ENCODE measurements at places on chromosomes 12 and 14. TPM values are rescaled to one million over a fixed set of nuclear protein-coding genes. Genes with fewer than 3 reads are reported as not detected.

PTPN21 gene
- 2.6 TPM for polyA plus RNA-seq

SLC6A15 gene
- 2.5 TPM for polyA plus RNA-seq

IRAK4 gene
- 5.2 TPM for polyA plus RNA-seq

DEPDC4 gene
- 1.0 TPM for polyA plus RNA-seq

ZNF891 gene
- polyA plus RNA-seq: 0.36 TPM

CIT gene
- 23.4 TPM for polyA plus RNA-seq

Data from brain (organoid and tissue), 16 donors.